NCI-H226 (cell line): ENCODE measurements at places on chromosomes 1 and 21.
A peak's percentile ranks its signal among the peaks of the same experiment; 100 is the strongest.

- no peak for DNase-seq
These were observed 31.8 kb upstream of the BEND5 start for GRCh38 chr1:48808496-48808895.

DNA sequence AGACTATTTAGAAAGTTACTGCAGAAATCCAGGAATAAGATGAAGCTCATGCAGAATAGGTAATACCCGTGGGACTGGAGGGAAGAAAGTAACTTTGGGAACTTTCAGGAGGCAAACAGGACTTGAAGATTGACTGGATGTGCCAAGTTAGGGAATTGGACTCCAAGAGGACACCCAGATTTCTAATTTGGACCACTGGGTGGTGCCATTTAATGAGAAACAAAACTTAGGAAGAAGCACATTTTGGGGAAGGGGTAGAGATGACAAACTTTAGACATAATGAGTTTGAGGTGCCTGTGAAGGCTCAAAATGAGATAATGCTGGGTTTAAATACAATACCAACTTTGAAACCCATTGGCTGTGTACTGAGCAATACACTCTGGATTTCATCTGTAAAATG lies 3.3 kb upstream of the B4GALT3 start:
- no peak for DNase-seq

DNA sequence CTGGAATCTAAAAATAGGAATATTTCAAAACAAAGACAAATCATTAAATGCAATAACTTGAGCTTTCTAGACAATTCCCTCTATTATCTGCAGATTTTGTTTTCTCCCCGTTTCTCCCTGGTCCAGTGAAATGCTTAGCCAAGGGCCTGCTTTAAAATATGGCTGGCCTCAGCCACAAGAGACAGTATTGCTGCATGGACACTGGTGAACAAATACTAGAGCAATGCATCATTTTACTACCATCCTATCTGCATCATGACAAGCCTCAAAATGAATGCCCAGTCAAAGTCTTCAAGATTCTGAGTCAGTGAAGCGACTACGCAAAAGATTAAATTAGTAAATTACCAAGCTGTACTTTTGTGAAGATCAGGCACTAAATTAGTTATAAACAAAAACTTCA lies 80.5 kb downstream of the ENAH start:
- peak; percentile 22 for DNase-seq

- no peak for DNase-seq
These were observed 104.0 kb upstream of the OLIG2 start for GRCh38 chr21:32921632-32922230.
